IPS-NIHi11 (cell line): ENCODE measurements at places on chromosomes 1 and 21.

- DNase-seq: no peak
Observed at GRCh38 chr1:9421533-9421873, 117.8 kb upstream of the SLC25A33 start.

GRCh38 chr1:147586414-147586813 lies 45.1 kb downstream of the BCL9 start:
- peak; percentile 36 for DNase-seq

GRCh38 chr1:28208818-28209441 lies 23.9 kb downstream of the DNAJC8 start:
- DNase-seq: peak; percentile 58

GRCh38 chr1:178301141-178301540 lies 195.6 kb downstream of the CLEC20A start:
- DNase-seq: no peak

DNA sequence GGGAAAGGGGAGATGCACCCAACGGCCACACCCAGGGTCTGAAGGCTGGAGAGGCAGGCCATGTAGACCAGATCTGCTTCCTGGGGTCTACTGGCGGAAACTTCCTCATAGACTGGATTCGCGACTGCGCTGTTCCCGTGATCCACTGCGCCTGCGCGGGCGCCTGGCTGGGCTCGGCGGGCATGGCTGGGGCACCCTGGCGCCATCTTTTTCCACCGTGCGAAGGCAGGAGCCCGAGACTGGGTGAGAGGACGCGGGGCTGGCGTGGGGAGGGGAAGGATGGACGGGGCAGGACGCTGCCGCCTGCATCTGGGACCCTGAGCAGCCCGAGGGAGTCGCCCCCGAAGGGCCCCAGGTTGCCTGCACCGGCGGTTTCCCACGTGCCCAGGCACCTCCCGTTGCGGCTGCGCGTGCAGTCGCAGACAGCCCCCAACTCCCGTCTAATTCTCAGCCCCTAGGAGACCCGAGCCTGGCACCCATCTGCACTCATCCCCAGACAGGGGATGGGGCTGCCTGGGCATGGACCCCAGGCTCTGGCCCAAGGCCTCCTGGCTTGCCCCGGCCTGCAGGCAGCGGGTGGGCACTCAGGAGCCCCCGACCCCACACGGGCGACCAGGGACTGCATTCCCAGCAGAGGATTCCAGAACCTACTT lies 12.4 kb upstream of the FAM3B start:
- DNase-seq: no peak

GRCh38 chr1:30449003-30449402 lies 274.4 kb downstream of the MATN1 start:
- DNase-seq: no peak

GRCh38 chr1:213719462-213719861 lies 268.3 kb upstream of the PROX1 start:
- no peak for DNase-seq

GRCh38 chr21:43367296-43367695 lies 59.6 kb downstream of the SIK1 start:
- DNase-seq: no peak

- DNase-seq: no peak
Observed at GRCh38 chr1:119660253-119661083, 12.4 kb upstream of the ZNF697 start.
